Activated naive CD4-positive, alpha-beta T cell treated with anti-CD3 and anti-CD28 coated beads, Interleukin-2, amount 50 U/mL, for 72 hours (primary cell): ENCODE measurements at places on chromosomes 5 and 9.

- no peak for DNase-seq
These were observed 20.2 kb upstream of the GLIS3 start for GRCh38 chr9:4320021-4320420.

DNA sequence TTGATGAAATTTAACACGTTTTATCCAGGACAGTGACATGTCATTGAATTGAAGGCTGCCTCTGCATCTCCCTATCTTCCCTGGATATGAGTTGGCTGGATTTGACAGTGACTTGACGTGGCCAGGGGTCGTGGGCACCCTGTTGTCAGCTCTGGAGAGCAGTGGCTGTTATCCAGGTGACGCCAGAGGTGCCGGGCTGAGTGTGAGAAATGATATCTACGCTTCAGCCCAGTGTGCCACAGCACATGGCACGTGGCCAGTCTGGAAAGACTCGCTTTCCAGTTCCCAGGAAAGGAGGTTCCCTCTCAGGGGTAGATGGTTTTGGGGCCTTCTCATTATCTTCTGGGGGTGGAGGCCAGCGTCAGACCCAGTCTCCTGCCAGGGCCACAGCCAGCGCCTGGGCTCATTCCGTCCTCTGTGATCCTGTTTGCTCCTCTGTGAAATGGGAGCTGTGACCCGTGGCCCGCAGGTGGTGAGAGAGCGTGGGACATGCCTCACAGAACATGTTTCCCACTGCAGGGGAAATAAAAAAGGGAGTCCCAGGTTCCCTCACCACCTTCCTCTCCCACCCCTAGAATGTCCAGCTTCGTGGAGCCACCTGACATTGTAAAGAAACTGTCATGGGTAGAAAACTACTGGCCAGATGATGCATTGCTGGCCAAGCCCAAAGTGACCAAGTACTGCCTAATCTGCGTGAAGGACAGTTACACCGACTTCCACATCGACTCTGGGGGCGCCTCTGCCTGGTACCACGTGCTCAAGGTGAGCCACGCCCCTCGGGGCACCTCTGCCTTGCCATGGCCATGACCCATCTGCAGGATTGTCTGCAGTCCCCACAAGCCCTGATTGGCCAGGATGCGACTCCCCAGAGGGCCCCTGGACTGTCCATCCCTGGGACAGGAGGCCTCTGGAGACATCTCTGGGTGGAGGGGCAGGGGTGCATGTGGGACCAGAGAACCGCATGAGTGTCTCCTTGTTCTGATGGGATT is 76.5 kb downstream of the PHF2 start:
- DNase-seq = peak; percentile 38

DNA sequence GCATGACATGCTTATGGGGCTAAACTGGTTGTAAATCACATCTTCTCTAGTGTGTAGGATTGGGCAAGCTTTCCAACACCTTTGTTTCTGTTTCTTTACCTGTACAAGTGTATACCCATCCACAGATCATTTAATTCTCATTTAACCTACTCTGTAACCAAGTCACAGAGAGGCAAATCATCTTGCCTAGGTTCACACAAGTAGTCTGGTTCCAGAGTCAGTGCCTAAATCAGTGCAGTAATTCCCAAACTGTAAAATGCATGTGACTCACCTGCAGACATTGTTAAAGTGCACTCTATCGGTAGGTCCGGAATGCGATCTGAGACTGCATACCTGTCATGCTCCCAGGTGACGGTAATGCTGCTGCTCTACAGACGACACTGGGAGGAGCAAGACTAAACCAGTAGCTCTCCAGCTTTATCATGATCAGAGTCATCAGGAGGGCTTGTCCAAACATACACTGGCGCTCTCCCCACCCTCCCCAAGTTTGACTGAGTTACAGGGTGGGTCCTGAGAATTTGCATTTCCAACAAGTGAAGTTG is 107.9 kb upstream of the FREM1 start:
- DNase-seq = no peak

DNA sequence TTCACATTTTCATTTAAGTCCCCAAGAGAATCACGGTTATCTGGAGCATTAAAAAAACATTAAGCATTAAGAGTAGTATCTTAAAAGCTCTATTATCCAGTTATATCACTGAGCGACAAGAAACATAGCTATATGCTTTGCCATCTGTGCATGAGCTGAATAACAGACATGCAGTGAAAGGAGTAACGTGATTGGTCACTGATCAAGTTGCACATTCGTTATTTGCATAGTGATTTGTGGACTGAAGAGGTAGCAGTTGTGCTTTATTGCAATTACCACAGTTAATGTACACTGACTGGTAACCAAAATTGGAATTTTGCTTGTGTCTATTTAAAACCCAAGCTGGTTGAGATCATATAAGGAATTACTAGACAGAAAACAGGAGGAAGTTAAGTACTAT is 107.4 kb downstream of the MCTP1 start:
- no peak for DNase-seq

GRCh38 chr9:86577420-86578333 is 223.5 kb upstream of the TUT7 start:
- DNase-seq = no peak

DNA sequence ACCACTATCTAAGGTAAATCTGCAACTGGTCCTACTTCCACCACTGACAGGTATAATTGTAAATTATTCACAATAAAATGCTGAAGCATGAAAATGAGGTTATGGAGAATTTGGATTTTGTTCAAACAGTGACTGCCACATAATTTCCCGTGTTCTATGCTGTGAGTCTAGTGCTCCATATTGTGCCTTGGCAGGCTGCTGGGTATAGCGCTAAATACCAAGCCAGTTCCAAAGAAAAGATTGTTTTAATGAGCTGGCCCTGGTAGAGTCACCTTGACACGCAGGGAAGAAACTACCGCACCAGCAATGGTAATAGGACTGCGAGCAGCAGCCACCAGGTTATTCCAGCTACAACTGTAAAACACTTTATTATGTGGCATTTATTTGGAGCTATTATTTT is 30.4 kb downstream of the PSMB7 start:
- DNase-seq = no peak

GRCh38 chr5:116766470-116766947 is 191.9 kb upstream of the SEMA6A start:
- peak; percentile 6 for DNase-seq

- no peak for DNase-seq
These were observed 97.8 kb downstream of the FBXL7 start for GRCh38 chr5:15597804-15598203.

DNA sequence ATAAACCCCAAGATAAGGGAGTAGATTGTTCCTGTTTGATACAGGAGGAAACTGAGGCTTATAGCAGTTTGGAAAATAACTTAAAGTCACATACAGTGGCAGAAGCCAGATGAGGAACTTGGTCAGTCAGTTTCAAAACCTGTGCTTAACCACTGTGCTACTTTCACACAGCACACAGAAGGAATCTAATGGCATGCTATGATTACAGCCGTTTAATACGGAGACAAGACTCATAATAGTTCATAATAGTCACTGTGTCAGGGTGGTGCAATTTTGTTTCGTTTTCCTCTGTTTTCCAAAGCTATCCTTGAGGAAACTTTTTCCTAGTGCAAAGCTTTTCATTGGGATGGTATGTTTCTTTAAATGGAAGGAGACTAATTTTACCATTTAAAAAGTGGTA is 112.3 kb downstream of the GCNT1 start:
- no peak for DNase-seq

- DNase-seq = no peak
These were observed 46.1 kb downstream of the MVB12B start for GRCh38 chr9:126372716-126373115.

DNA sequence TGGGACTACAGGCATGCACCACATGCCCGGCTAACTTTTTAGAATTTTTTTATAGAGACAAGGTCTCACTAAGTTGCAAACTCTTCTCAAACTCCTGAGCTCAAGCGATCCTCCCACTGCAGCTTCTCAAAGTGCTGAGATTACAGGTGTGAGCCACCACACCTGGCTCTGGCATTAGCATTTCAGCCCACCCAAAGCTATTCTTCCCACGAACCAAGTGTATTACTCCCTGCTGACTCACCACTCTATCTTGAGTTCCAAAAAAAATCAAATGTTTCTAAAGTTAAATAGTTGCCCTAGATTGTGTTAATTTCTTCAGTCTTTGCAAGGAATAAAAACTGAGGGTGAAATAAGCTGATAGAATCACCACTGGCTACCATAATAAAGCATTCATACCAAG is 205.5 kb downstream of the ARRDC3 start:
- DNase-seq = no peak

DNA sequence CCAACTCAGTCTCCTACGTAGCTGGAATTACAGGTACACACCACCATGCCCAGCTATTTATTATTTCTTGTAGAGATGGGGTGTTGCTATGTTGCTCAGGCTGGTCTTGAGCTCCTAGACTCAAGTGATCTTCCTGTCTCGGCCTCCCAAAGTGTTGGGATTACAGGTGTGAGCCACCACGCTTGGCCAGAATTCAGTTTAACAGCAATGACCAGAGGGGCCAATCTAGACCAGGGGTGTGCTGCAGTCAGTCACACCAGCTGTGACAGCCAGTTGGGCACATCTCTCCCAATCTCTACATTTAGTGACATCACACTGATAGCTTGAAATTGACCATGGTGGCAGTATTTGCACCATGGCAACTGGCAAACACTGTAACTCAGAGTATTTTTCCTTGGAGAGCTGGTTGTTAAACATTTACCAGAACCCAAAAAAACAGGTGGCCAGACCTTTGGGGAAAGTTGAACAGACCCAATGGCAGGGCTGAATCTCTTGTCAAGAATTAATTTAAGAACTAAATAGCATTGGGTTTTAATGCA is 67.7 kb upstream of the UBTD2 start:
- no peak for DNase-seq

GRCh38 chr5:147568710-147569406 is 59.0 kb upstream of the DPYSL3 start:
- no peak for DNase-seq

DNA sequence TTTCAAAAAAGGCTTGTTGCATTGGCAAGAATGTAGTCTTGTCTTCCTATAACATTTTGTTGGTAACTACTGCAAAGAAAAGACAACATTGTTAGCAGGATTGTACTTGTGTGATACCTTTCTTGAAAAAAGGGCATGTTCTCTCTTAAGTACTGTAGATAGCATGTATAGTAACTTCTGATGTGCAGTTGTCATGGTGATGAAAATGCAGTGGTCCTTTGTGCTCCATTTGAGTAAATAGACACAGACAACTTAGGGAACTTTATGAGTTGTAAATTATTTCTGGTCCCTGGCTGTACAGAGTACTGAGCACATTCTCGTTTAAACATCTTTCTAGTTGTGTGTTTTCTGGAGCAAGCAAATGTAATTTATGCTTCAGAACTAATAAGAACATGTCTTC is 103.3 kb downstream of the CD180 start:
- DNase-seq = no peak

- no peak for DNase-seq
These were observed 22.5 kb downstream of the FOXD1 start for GRCh38 chr5:73426034-73426433.
